Lower lobe of right lung (tissue), 2 donors: ENCODE measurements at places on chromosomes 4 and X. TPM values are rescaled to one million over a fixed set of nuclear protein-coding genes. Genes with fewer than 3 reads are reported as not detected.

DNA sequence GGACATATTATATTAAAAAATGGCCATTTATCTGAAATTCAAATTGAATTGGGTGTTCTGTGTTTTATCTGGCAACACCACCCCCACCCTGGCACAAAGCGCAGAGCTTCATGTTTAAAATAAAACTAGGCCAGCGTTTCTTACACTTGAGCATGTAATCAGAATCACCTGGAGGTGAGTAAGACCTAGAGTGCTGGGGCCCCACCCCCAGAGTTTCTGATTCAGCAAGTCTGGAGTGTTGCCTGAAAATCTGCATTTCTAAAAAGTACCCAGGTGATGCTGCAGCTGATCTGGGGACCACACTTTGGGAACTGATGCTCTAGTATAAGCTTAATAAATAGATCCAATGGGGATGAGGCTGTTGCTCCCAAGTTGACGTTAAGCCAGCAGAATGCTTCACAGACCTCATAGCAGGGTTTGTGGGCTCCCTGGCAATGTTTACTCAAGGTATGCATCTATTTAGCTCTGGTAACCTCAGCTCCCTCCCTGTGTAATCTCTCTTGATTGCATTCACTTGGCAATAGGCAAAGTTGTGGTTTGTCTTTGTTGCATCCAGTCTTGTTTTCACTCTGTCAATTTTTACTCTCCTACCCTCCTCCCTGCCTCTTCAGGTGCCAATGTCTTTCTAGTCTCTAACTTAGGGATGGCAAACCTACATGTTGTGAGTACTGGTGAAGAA, 99.8 kb upstream of the TEX13D start:
- H3K4me1 ChIP-seq, result no peaks in the 10 kb centered on the region
- no peak for DNase-seq
- H3K27ac ChIP-seq, result no peak overlapping the region
- H3K4me3 ChIP-seq, result no peak overlapping the region
- H3K36me3 ChIP-seq, result no peaks in the 10 kb centered on the region

CTAG1A gene
- not detected for total RNA-seq

DNA sequence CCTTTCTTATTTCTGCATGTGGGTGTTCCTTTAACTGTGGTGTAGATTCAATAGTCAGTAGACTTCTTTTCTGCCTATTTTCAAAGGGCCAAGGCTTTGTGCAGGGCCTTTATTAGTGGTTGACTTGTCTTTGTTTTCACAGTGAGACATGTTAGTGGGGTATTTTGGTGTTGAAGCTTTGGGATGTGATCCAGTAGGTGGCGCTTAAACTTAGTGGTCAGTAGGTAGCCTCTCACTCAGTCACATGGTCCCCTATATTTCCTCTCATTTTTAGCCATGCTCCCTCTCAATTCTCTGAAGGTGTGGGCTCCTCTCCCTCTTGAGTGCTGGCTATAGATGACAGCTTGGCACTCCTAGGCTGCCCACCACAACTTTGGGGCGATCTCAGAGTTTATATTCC, 23.4 kb upstream of the SLC10A7 start:
- no peaks in the 10 kb centered on the region for H3K4me1 ChIP-seq
- H3K4me3 ChIP-seq, result no peak overlapping the region
- H3K27me3 ChIP-seq, result no peaks in the 10 kb centered on the region

GRCh38 chrX:39819921-39820849, 277.6 kb downstream of the BCOR start:
- H3K4me3 ChIP-seq, result peak overlapping the region; percentile 45
- H3K27ac ChIP-seq, result no peak overlapping the region
- no peaks in the 10 kb centered on the region for H3K36me3 ChIP-seq
- no peak for DNase-seq

DNA sequence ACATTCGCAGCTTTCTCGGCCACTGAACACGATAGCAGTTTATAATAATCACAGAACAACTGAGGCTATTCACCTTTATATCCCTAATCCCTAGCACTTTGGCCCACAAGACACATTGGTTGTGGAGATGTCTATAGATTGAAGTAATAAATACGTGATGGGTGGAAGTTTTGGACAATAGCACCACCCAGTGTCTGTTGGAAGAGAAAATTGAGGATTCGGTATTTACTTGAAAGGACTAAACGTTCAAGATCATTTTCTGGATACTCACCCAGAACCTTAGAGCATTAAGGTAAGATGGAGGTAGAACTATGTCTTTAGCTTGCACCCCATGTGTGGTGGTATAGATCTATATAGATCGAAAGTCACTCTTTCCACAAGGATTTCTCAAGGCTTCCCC, 787 bp upstream of the TMSB15A start:
- no peaks in the 10 kb centered on the region for H3K27me3 ChIP-seq
- H3K27ac ChIP-seq, result no peak overlapping the region
- no peaks in the 10 kb centered on the region for H3K36me3 ChIP-seq

DNA sequence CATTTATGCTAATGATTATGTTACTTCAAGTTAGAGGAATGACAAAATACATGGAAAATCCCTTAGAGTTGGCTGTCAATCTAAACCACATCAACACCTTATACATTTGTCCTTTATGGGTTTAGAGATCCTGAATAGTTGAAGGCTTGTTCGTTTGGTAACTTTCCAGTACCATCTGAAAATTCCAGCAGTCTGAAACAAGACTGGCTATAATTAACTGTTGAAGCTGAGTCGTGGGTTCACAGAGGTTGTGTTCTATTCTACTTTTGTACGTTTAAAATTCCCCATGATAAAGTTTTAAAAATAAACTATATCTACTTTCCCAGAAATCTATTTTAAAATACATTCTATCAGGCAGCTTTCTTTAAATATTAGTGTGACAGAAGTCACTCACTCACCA, 73.0 kb downstream of the USP46 start:
- H3K4me1 ChIP-seq, result no peaks in the 10 kb centered on the region
- no peaks in the 10 kb centered on the region for H3K36me3 ChIP-seq
- no peak for DNase-seq
- H3K27me3 ChIP-seq, result no peaks in the 10 kb centered on the region

DNA sequence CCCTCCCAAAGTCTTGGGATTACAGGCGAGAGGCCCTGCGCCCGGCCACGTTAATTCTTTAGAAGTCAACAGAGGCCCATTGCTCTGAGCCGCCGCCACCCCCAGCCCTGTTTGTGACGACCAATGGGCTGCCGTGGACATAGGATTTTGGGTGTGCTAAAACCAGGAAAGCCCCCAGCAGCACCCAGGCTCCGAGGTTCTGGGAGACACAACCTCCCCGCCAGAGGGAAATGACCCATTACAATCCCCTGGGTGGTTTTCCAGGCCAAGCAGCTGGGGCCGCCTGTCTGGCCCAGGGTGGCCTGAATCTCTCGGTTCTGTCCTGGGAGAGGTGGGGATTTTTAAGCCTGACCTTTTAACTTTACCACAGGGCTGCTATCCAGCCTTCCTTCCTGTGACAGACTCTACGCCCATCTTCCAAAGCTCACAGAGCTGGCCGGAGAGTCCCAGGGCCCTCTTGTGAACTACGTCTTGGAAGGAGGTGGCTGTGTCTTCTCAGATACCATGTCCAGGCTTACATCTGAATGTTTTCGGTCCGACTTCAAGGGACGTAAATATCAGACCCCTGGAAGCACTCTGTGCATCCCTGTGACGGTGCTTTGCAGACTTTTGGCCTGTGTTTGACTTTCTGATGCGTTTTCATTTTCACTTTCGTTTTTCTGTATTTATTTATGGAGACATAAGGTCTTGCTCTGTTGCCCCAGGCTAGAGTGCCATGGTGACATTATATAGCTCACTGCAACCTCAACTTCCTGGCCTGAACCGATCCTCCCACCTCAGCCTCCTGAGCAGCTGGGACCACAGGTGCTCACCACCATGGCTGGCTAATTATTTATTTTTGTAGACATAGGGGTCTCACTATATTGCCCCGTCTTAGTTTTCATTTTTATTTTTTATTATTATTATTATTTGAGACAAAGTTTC, 36.0 kb downstream of the P2RY8 start:
- H3K27me3 ChIP-seq, result no peaks in the 10 kb centered on the region
- H3K36me3 ChIP-seq, result no peaks in the 10 kb centered on the region
- no peak for DNase-seq
- peak overlapping the region; percentile 69 for H3K27ac ChIP-seq

SH3TC1 gene
- total RNA-seq, result 73.1 TPM

SOX3 gene
- total RNA-seq, result not detected

- peaks cover 31% of the 10 kb centered on the region for H3K36me3 ChIP-seq
- H3K4me1 ChIP-seq, result no peaks in the 10 kb centered on the region
- H3K4me3 ChIP-seq, result no peak overlapping the region
- H3K27ac ChIP-seq, result no peak overlapping the region
- H3K27me3 ChIP-seq, result no peaks in the 10 kb centered on the region
Measured at GRCh38 chrX:41661366-41662095, 27.2 kb upstream of the GPR34 start.

- no peaks in the 10 kb centered on the region for H3K36me3 ChIP-seq
- H3K4me3 ChIP-seq, result peak overlapping the region; percentile 69
- H3K27ac ChIP-seq, result peak overlapping the region; percentile 99
- peak; percentile 45 for DNase-seq
- H3K27me3 ChIP-seq, result no peaks in the 10 kb centered on the region
Measured at GRCh38 chr4:155954118-155954685, 536 bp upstream of the CTSO start.

SMIM10L2A gene
- total RNA-seq, result 1.7 TPM

TRPC5OS gene
- not detected for total RNA-seq

DNA sequence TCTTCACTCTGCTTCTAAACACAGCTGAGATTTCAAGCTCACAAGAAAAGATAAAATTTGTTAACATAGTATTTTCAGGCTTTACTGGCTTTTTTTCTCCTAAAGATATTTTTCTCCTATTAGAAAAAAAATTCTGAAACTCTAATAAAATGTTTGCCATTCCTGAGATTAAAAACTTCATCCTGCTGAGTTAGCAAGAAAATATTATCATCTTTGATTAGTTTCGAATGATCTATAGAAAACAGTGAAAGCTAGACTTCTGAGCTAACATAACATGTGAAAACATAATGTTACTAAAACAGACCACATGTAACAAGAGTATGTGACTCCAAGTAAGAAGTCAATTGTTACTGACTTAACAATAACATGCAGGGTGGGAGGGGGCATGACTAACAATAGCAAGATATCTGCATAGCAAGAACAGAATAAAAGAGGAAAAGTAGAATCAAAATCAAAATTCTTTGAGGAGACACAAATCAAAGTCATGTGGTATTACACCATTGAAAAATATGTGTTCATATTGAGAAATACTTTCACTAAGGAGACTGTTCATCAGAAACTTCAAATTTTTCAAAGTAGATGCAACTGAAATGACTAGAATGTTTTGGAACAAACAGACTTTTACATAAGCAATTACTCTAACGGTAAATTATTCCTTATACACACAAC, 14.5 kb downstream of the TBCK start:
- H3K27ac ChIP-seq, result no peak overlapping the region
- DNase-seq, result no peak
- H3K4me3 ChIP-seq, result no peak overlapping the region
- H3K27me3 ChIP-seq, result no peaks in the 10 kb centered on the region
- peaks cover 15% of the 10 kb centered on the region for H3K36me3 ChIP-seq
- no peaks in the 10 kb centered on the region for H3K4me1 ChIP-seq

DNA sequence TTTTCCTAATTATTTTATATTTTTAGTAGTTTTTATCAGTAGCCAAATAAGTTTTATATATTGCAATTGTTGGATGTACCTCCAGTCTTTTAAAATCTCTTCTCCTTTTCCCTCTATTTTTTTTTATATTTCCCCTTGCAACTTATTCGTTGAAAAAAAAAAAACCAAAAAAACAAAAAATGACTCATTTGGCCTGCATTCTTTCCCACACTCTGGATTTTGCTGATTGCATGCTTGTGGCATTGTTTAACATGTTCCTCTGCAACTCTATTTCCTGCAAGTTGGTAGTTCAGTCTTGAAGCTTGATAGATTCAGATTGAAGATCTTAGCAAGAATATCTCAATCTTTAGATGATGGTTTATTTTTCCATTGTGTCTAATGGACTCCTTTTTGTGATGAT, 260.6 kb upstream of the BOD1L1 start:
- no peak overlapping the region for H3K4me3 ChIP-seq
- no peak for DNase-seq
- no peaks in the 10 kb centered on the region for H3K27me3 ChIP-seq
- no peaks in the 10 kb centered on the region for H3K4me1 ChIP-seq
- no peaks in the 10 kb centered on the region for H3K36me3 ChIP-seq

- no peak overlapping the region for H3K4me3 ChIP-seq
- no peaks in the 10 kb centered on the region for H3K36me3 ChIP-seq
- DNase-seq, result no peak
- no peaks in the 10 kb centered on the region for H3K27me3 ChIP-seq
- H3K4me1 ChIP-seq, result no peaks in the 10 kb centered on the region
Measured at GRCh38 chr4:156401371-156401770, 447.7 kb upstream of the CTSO start.

- no peak overlapping the region for H3K27ac ChIP-seq
- no peaks in the 10 kb centered on the region for H3K27me3 ChIP-seq
- no peak for DNase-seq
- H3K4me3 ChIP-seq, result no peak overlapping the region
- no peaks in the 10 kb centered on the region for H3K4me1 ChIP-seq
Measured at GRCh38 chrX:149313871-149314371, 191.2 kb downstream of the IDS start.

GRCh38 chrX:152929898-152930297, 32.0 kb downstream of the ZNF185 start:
- H3K4me1 ChIP-seq, result no peaks in the 10 kb centered on the region
- no peak overlapping the region for H3K27ac ChIP-seq
- H3K36me3 ChIP-seq, result no peaks in the 10 kb centered on the region

- no peak overlapping the region for H3K4me3 ChIP-seq
- no peak overlapping the region for H3K27ac ChIP-seq
- no peaks in the 10 kb centered on the region for H3K27me3 ChIP-seq
- H3K4me1 ChIP-seq, result no peaks in the 10 kb centered on the region
Measured at GRCh38 chrX:48784726-48785125, 1.7 kb upstream of the GATA1 start.

DNA sequence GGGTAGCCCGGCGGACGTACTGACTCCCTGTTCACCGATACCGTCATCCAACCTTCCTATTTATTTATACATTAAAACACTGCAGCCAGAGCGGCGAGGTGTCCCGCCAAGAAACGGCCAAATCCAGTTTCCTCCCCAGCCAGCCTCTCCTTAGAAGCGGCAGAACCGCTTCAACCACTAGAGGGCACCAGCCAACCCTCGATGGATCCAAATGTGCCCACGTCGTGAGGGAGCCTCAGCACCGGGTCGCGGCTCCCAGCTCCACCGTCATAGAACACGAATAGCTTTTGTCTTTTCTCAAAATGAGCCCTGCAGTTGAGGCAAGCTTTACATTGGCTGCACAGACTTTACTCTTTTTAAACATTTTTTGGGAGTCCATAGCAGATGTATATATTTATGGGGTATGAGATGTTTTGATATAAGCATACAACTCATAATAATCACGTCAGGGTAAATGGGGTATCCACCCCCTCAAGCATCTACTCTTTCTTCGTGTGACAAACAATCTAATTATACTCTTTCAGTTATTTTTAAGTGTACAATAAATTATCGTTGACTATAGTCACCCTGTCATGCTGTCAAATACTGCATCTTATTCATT, 13.0 kb upstream of the HELT start:
- peak overlapping the region; percentile 25 for H3K4me3 ChIP-seq
- DNase-seq, result peak; percentile 87
- no peaks in the 10 kb centered on the region for H3K36me3 ChIP-seq
- H3K4me1 ChIP-seq, result peaks cover 12% of the 10 kb centered on the region

DNA sequence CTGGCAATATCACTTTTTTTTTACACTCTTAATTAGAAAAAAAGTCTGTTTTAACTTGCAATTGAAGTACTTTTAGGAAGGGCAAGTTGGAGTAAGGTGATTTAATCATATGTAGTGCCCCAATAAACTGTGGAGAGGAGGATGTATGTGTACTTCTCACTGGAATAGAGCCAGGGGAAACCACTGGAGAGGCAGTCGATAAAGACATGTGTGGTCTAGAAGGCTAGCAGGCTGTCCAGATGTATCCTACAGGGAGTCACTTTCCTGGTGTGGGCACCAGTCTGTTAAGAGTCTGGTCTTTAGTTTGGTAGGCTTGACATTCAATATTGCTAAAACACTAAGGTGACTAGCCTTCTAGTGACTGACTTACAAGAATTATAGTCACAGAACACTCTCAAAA, 9.6 kb upstream of the SGMS2 start:
- peaks cover 6% of the 10 kb centered on the region for H3K4me1 ChIP-seq
- H3K4me3 ChIP-seq, result no peak overlapping the region
